Stimulated activated memory B cell treated with anti-CD40 and anti-IgM and Interleukin-4, amounts not matched to agents 10 μg/mL and 1 μg/mL and 100 μg/mL, for 72 hours (primary cell): ENCODE measurements at places on chromosomes 13 and 19.

GRCh38 chr13:20923272-20923671 lies 20.7 kb upstream of the XPO4 start:
- ATAC-seq: no peak
- H3K27me3 ChIP-seq: no peaks in the 10 kb centered on the region
- no peak overlapping the region for H3K4me3 ChIP-seq
- no peaks in the 10 kb centered on the region for H3K36me3 ChIP-seq
- no peak overlapping the region for H3K27ac ChIP-seq
- no peaks in the 10 kb centered on the region for H3K4me1 ChIP-seq

DNA sequence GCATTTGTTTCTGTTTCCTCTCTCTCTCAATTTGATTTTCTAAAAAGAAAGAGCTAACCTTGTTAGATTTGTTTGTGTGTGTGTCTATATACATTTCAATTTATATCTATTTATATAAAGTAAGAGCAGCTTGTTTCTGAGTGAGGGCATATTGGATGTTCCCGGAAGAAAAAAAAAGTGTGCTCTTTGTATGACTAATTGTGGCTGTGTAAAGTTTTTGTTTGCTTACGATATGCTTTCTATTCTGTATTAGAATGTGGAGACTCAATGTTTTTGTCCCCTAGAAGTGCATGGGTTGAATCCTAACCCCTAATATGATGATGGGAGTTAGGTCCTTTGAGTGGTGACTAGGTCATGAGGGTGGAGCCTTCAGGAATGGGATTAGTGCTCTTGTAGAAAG lies 66.6 kb upstream of the C1QTNF9B start:
- H3K4me3 ChIP-seq: no peak overlapping the region
- H3K36me3 ChIP-seq: no peaks in the 10 kb centered on the region
- no peaks in the 10 kb centered on the region for H3K4me1 ChIP-seq
- no peak for ATAC-seq
- H3K27ac ChIP-seq: no peak overlapping the region

GRCh38 chr13:91052876-91053275 lies 294.6 kb upstream of the MIR17HG start:
- H3K27ac ChIP-seq: no peak overlapping the region
- H3K27me3 ChIP-seq: no peaks in the 10 kb centered on the region
- no peaks in the 10 kb centered on the region for H3K36me3 ChIP-seq
- no peak for ATAC-seq
- H3K4me1 ChIP-seq: no peaks in the 10 kb centered on the region

DNA sequence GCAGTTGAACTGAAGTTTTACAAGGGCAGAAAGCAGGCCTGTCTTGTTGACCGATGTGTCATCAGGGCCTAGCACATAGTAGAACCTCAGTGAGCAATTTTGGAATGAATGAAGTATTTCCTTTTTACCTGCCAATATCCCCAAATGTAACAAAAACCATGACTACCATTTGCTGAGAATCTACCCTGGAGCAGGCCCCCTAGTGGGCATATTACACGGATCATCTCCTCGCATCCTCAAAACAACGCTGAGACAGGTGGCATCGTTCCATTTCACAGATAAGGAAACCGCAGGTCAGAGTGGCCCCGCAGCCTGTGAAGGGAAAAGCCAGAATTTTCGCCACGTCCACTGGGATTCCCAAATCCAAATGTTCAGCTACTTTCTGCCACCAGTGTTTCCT lies 77.9 kb downstream of the CACNA1A start:
- no peak overlapping the region for H3K4me3 ChIP-seq
- peaks cover 39% of the 10 kb centered on the region for H3K27me3 ChIP-seq
- peaks cover 4% of the 10 kb centered on the region for H3K36me3 ChIP-seq
- no peak for ATAC-seq
- no peak overlapping the region for H3K27ac ChIP-seq
- H3K4me1 ChIP-seq: no peaks in the 10 kb centered on the region

DNA sequence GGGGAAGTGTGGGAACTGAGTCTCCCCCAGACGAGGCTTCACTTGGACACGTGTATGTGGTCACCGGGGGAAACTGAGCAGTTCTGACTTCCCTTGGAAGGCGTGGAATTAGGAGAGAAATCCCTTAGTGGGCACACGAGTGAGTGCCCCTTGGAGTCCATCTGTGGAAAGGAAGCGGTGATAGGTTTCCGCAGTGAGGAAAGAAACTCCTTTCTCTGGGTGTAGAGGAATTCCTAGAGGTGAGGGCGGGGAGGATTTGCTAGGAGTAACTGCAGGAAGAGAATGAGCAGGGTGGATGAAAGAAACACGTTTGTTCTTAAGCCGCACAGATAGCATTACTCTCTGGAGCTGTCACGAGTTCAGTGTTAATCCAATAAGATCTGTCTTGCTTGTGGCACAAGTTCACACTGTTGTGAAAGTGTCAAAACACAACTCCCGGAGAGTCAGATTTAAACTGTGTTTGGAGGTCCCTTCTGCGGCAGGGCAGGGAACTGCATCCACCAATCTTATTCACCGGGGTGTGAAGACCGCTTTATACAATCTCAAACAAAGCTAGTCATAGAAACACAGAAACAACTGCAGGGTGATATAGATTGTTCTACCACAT lies 1.2 kb downstream of the KL start:
- H3K27ac ChIP-seq: no peak overlapping the region
- ATAC-seq: peak; percentile 53
- H3K4me1 ChIP-seq: peaks cover 18% of the 10 kb centered on the region
- no peaks in the 10 kb centered on the region for H3K36me3 ChIP-seq

DNA sequence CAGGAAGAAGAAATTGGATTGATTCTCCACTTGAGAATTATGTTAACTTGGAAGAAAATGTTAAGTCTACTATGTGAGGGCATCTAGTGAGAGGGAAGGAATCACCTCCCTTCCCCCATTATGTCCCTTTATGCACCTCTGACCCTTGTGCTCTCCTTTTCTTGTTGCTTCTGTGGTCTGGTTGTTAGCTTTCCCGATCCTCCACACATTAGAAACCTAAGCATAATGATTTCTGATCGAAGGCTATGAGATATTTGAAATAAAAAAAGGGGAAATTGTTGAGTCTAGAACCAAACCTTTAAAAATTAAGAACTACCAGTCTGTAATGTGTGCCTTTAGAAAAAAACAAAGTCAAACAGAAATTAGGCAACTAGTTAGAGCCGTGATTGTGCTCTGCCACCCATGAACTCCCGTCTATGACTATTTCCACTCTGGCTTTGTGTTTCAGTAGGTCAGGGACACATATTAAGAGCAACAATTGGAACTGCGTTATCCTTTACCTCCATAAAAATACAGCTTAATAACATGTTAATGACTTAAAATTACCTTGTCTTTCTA lies 463 bp upstream of the GPC6 start:
- ATAC-seq: no peak
- no peaks in the 10 kb centered on the region for H3K36me3 ChIP-seq
- no peaks in the 10 kb centered on the region for H3K4me1 ChIP-seq

DNA sequence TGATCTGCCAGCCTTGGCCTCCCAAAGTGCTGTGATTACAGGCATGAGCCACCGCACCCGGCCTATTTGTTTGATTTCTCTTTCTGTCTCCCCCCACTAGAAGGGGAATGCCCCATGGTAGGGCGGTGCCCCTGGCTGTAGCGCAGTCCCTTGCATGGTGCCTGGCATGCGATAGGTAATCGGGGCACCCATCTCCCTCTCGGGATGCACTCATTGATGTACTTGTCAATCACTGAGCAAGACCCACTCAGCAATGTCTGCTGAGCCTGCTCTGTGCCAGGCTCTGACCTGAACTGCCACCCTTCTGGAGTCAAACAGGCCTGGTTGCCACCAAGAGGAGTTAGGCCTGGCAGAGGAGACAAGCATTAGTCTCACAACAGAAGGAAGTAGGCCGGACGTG lies 19.8 kb downstream of the DNM2 start:
- peak overlapping the region; percentile 56 for H3K4me3 ChIP-seq
- H3K36me3 ChIP-seq: peaks cover 17% of the 10 kb centered on the region
- peak; percentile 62 for ATAC-seq
- peak overlapping the region; percentile 95 for H3K27ac ChIP-seq
- peaks cover 60% of the 10 kb centered on the region for H3K4me1 ChIP-seq

DNA sequence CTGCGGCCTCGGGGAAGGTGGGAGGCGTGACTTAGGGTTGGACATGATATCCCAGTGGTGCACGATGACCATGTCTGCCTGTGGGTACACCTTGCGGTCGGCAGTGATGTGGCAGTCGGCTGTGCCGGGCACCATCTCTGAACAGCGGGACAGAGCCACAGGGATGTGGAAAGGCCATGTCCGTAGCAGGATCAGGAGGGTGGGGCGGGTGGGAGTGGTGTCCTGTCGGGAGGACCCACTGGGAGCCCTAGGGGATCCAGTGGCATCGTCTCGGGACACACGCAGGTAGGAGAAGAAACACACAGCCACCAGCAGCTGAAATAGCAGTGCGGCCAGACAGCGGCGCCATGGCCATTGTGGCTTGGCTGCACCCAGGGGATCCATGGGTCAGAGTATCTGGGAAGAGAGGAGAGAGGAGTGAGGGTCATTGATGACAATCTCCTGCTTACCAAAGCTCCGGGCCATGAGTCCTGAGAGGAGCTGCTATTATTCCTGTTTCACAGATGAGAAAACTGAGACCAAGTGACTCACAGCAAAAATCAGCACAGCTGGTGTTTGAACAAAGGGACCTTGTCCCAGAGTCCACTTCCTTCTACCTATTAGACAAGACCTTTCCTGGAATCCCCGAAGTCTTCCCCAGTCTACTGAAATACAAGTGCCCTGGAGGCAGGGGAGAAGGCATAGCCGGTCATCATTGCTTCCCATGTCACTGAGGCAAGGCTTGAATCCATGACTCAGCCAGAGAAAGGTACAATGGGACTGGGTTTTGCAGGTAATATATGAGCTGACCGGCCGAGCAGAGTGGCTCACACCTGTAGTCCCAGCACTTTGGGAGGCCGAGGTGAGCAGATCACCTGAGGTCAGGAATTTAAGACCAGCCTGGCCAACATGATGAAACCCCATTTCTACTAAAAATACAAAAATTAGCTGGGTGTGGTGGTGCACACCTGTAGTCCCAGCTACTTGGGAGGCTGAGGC lies 5.2 kb upstream of the FUT6 start:
- H3K27ac ChIP-seq: no peak overlapping the region
- ATAC-seq: no peak
- no peaks in the 10 kb centered on the region for H3K4me1 ChIP-seq
